ENCODE measurements at places on chromosomes 13 and 19. TPM values are rescaled to one million over a fixed set of nuclear protein-coding genes. Genes with fewer than 3 reads are reported as not detected.
A peak's percentile ranks its signal among the peaks of the same experiment; 100 is the strongest.

The FBXL3 gene
- 76.5 TPM for total RNA-seq

The KLK8 gene
- total RNA-seq = 2.3 TPM

The GPR18 gene
- not detected for total RNA-seq

The CGB8 gene
- not detected for total RNA-seq

The PTGIR gene
- 3.6 TPM for total RNA-seq

The SIPA1L3 gene
- 5.9 TPM for total RNA-seq

The PEG3 gene
- 13.9 TPM for total RNA-seq

The KCNN4 gene
- total RNA-seq = 1.8 TPM

The PABPC3 gene
- total RNA-seq = not detected

The ZNF790 gene
- 12.8 TPM for total RNA-seq

The NKG7 gene
- 0.67 TPM for total RNA-seq

The KLK12 gene
- total RNA-seq = 0.54 TPM

- no peaks in the 10 kb centered on the region for H3K4me1 ChIP-seq
- H3K27ac ChIP-seq = no peak overlapping the region
- H3K27me3 ChIP-seq = no peaks in the 10 kb centered on the region
- ATAC-seq = no peak
- H3K36me3 ChIP-seq = no peaks in the 10 kb centered on the region
These were observed 862.6 kb downstream of the EFNB2 start for GRCh38 chr13:105672881-105673280.

DNA sequence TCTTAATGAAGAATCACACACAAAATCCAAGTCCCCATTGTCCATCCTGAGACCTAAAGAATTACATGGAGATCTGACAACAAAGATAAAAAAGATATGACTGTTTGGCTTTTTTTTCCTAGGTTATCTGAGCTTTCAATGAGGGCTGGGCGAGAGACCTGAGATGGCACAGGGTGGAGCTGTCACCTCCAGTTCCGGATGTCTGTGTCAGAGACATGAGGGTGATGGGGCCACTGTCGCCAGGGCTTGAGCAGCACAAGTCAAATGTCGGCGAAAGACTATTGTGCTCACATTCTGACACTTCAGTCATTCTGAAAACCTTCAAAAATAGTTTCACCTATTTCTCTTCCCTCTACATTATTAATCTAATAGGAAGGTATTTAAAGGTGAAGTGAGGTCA lies 65.7 kb downstream of the SLC7A1 start:
- H3K4me1 ChIP-seq = no peaks in the 10 kb centered on the region
- H3K36me3 ChIP-seq = no peaks in the 10 kb centered on the region
- no peak for ATAC-seq
- H3K27ac ChIP-seq = no peak overlapping the region
- no peaks in the 10 kb centered on the region for H3K27me3 ChIP-seq
- no peak overlapping the region for H3K4me3 ChIP-seq

- H3K27ac ChIP-seq = no peak overlapping the region
- no peaks in the 10 kb centered on the region for H3K27me3 ChIP-seq
- H3K4me1 ChIP-seq = peaks cover 7% of the 10 kb centered on the region
- H3K4me3 ChIP-seq = no peak overlapping the region
These were observed 22.8 kb downstream of the WTIP start for GRCh38 chr19:34504273-34504808.

DNA sequence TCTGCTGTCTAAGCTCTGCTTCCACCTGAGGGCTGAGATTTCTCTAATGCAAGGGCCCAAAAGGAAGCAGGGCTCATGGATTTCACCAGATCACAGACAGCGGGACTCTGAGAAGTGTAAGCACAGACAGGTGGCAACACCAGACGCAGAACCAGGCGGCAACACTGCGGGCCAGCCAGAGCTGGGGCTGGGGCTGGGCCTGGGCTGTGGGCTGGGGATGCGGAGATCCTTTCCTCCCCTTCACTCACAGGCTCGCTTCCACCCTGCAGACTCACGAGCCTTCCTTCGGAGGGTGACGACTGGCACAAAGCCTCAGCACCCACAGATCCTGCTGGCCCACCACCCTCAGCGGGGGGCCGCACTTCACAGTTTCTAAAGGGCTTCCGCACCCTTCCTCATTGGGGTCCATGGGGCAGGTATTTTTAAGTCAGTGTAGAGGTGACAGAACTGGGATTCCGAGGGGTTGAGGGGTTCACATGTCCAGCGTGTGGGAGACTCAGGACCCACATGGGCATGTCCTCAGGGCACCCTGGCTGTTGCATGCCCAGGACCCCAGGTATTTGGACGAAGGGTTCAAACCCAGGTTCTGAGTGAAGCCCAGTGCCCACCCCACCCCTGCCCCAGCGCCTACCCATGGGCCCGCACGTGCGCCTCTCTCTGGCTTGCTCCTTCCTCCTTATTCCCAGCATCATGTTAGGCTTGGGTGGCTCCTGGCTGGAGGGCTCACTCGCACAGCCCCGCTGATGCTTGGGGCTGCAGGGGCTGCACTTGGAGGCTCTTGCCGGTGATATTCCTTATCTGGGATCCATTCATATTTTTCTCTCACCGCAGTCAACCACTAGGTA lies 137.3 kb upstream of the GPR12 start:
- H3K4me3 ChIP-seq = no peak overlapping the region
- no peaks in the 10 kb centered on the region for H3K36me3 ChIP-seq
- peaks cover 55% of the 10 kb centered on the region for H3K27me3 ChIP-seq
- no peaks in the 10 kb centered on the region for H3K4me1 ChIP-seq
- no peak for ATAC-seq

DNA sequence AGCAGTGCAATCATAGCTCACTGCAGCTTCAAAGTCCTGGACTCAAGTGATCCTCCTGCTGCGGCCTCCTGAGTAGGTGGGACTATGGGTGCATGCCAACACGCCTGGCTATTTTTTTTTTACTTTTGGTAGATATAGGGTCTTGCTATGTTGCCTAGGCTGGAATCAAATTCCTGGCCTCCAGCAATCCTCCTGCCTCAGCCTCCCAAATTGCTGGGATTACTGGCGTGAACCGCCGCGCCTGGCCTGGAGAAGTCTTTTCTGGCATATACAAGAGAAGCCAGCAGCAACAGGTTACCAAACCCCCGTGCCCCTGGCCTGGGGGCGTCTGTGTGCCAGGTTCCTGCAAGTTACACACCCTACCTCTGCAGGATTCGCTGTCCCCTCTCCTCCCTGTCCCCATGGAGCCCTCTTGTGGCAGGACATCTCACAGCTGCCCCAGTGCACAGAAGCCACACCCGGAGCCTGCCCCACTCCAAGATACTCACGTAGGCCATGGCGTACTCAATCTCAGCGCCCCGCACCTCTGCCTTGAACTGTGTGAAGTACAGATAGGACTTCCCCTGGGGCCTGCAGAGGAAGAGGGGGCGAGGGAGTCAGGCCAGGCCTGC lies 9.9 kb downstream of the MYDGF start:
- ATAC-seq = no peak
- H3K27me3 ChIP-seq = no peaks in the 10 kb centered on the region
- H3K4me3 ChIP-seq = no peak overlapping the region
- H3K36me3 ChIP-seq = no peaks in the 10 kb centered on the region
- no peak overlapping the region for H3K27ac ChIP-seq
- peaks cover 12% of the 10 kb centered on the region for H3K4me1 ChIP-seq

GRCh38 chr13:42305503-42305902 lies 33.6 kb downstream of the AKAP11 start:
- H3K27ac ChIP-seq = no peak overlapping the region
- H3K27me3 ChIP-seq = no peaks in the 10 kb centered on the region
- H3K36me3 ChIP-seq = peaks cover 98% of the 10 kb centered on the region
- ATAC-seq = no peak
- H3K4me1 ChIP-seq = no peaks in the 10 kb centered on the region
- H3K4me3 ChIP-seq = no peak overlapping the region

- no peaks in the 10 kb centered on the region for H3K36me3 ChIP-seq
- no peak overlapping the region for H3K27ac ChIP-seq
- ATAC-seq = no peak
These were observed 9.3 kb downstream of the NHLRC3 start for GRCh38 chr13:39047560-39047959.

GRCh38 chr19:42378225-42379215 lies 11.6 kb downstream of the CNFN start:
- peaks cover 33% of the 10 kb centered on the region for H3K36me3 ChIP-seq
- H3K4me1 ChIP-seq = no peaks in the 10 kb centered on the region
- no peak overlapping the region for H3K4me3 ChIP-seq
- no peak for ATAC-seq

DNA sequence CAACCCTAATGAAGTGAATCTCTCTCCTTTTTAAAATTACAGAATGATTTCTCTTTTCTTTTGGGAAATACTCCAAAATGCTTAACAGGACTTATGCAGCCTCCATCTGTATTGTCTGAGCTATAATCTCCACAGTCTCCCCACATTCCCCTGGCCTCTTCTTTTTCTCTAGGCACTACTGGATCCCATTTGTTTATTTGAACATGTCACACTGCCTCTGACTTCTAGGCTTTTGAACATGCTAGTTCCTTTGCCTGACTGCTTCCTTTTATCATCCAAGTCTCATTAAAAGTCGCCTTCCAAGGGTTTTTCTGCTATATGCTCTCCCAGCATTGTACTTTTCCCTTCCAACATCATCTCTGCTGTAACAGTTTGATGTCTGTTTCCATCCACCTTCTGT lies 548.7 kb downstream of the PCDH9 start:
- H3K27me3 ChIP-seq = no peaks in the 10 kb centered on the region
- no peak for ATAC-seq
- H3K4me1 ChIP-seq = peaks cover 7% of the 10 kb centered on the region
- H3K4me3 ChIP-seq = no peak overlapping the region

DNA sequence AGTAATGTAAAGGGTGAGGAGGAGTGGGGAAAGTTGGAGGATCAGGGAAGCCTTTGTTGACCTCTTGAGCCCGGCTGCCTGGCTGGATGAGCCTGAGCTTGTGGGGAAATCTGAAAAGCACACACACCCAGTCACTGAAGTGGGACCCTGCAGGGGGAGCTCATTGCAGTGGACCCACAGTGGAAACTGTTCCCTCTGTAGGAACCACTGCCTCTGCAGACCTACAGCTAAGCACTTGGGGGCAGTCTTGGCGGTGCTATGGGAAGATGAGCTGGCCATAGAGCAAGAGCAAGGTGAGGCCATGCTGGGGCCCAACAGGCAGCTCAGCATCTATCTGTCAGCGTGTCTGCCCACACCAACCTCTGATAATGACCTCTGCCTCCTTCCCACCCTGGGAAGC lies 294.8 kb downstream of the TSHZ3 start:
- no peaks in the 10 kb centered on the region for H3K36me3 ChIP-seq
- no peak overlapping the region for H3K4me3 ChIP-seq
- H3K4me1 ChIP-seq = no peaks in the 10 kb centered on the region
- ATAC-seq = no peak

DNA sequence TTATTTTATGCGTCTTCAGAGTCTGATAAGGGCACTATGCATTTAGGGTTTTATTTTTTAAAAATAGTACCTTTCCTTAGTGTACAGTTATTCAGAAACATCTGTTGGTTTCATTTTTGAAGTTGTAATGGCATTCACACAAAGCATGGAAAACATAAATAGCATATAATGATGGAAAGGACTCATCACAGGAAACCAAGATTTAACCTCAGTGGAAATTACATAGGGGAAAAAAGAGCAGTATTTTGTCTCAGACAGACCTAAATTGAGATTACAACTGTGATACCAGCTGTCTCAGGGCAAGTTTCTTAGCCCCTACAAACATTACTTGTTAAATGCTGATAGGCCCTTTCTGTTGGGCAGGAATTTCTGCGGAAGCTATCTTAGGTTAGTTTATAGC lies 57.2 kb downstream of the NHLRC3 start:
- H3K4me1 ChIP-seq = no peaks in the 10 kb centered on the region
- no peak overlapping the region for H3K27ac ChIP-seq
- H3K4me3 ChIP-seq = no peak overlapping the region

GRCh38 chr13:112358156-112358555 lies 18.0 kb upstream of the SPACA7 start:
- H3K27me3 ChIP-seq = peaks cover 36% of the 10 kb centered on the region
- H3K36me3 ChIP-seq = no peaks in the 10 kb centered on the region
- ATAC-seq = no peak
- H3K4me1 ChIP-seq = no peaks in the 10 kb centered on the region
- no peak overlapping the region for H3K27ac ChIP-seq
- H3K4me3 ChIP-seq = no peak overlapping the region

DNA sequence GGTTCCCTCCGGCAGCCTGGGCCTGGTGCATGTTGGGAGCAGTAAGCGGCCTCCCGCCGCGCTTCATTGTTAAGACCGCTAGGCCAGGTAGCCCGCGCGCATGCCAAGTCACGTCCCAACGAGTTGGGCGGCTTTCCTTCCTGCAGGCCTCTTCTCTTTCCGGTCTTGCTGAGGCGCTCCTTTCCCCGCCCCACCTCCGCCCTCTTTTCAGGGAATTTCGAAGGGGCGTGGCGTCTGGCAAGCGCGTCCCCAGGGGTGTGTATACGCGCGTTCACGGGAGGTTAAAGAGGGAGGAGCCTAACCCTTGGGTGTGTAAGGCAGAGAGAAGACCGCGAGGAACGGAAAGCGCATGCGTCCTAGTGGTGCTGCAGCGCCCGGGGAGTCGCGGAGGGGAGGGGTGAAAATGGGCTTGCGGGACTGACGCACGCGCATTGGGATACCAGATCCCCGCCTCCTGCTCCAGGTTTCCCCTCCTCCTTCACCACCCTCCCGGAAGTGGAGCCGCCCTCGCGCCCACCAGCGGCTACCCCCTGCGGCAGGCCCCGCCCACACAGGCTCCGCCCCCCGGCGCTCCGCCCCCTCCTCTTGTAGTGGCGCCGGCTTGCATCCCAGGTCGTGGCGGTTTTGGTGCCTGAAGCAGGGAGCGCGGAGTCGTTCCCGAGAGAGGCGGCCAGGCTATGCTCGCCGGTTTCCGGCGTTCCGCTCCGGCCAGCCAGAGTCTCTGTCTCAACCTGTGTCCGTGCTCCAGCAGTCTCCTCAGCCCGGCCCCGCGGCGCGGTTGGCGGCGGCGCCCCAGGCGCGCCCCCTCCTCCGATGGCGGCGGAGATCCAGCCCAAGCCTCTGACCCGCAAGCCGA lies at the start of gene WDFY2:
WDFY2 (plus strand) TSS at position 588 of the 856 bp plus-strand sequence; CDS start at position 814, 226 bp downstream.
- ATAC-seq = peak; percentile 96
- H3K36me3 ChIP-seq = no peaks in the 10 kb centered on the region
- no peaks in the 10 kb centered on the region for H3K4me1 ChIP-seq
- H3K27me3 ChIP-seq = no peaks in the 10 kb centered on the region

DNA sequence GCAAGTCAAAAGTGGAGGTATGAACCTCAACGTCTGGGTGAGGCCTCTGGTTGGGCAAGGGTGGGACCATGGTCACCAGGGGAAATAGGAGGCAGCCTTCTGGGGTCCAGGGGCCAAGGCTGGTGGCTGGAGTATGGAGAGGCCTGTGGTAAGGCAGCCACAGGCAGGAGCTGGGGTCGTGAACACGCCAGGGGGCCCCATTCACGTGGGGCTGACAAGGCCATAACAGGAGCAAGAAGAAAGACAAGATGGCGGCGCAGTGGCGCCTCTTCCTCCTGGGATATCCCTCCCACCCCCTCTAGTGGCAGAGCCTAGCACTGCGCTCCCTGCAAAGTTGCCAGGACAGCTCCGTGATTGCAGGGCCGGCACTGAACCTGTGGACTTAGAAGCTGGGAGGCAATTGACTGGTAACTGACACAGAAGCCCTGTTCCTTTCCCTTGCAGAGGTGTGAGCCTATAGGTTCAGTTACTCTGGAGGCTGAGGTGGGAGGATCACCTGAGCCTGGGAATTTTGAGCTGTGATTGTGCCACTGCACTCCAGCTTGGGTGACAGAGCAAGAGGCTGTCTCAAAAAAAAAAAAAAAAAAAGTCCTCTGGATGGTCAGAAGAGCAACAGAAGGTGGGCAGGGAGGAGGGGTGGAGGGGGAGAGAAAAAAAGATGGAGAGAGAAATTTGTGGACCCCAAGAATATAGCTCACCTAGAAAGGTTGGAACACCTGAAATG lies 19.7 kb upstream of the EDDM13 start:
- H3K27ac ChIP-seq = no peak overlapping the region
- peaks cover 5% of the 10 kb centered on the region for H3K27me3 ChIP-seq
- H3K4me1 ChIP-seq = no peaks in the 10 kb centered on the region
- no peaks in the 10 kb centered on the region for H3K36me3 ChIP-seq

Measured in gastroesophageal sphincter (tissue), 4 donors.